ENCODE measurements at places on chromosomes 7 and 10.

DNA sequence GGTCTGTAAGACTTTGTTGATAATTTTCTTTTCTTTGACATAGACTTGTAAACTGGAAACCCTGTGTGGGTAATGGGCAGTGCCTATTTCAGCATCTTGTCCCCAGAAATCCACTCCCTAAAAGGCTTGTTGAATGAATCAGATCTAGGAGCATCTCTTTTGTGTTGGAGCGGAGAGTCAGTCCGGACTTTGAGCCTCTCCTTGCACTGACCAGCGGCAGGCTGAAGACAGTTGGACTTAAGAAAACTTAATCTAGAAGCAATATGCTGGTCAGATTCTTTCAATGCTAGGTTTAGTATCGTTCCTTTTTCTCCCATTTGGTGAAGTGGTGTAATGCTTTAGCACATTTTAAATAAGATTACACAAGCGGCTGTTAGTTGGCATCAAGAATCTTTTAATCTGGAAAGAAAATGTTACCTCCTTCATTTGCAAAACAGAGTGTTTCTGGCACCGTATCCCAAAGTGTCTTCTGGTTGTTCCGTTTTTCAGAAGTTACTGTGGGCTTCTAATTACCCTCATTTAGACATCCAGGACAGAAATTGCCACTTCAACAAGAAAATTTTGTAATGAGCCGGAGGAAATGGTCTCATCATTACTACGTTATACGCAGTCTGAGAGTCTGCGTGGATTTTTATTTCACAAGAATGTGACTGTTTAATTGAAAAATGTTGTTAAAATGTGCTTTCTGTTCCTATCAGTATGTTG lies 74.7 kb downstream of the CUX1 start:
- no peak for DNase-seq

DNA sequence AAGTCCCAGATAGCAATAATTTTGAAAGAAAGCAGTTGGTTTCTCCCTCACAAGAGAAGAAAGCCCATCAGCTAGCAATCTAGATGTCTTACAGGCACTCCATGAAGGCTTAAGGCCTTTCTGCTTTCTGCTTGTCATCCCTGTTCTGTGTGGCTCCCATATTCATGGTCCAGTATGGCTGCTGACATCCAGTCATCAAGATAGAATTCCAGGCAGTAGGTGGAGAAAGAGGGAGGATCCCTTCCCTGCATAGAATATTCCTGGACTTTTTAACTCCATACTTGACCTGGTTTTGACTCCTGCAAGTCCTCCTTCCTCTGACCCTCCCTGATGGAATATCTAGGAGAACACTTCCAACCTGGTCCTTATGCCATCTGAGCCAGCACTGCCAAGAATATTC lies 389.9 kb upstream of the AKR1E2 start:
- no peak for DNase-seq

DNA sequence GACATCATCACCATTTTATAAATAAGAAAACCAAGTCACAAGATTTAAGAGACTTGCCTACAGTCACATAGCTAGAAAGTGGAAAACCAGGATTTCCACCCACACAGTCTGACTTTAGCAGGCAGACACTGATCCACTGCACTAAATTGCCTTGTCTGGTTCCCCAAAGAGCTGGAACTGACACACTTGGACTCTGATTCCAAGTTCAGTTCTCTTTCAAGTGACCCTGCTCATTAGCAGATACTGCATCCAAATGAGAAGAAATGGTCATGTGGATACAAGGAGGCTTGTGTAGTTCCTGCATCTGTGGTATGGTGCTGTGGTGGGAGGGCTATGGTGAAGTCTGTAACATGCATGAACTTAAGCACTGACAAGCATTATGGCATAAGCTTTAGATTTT lies 180.1 kb upstream of the MKLN1 start:
- DNase-seq = no peak

DNA sequence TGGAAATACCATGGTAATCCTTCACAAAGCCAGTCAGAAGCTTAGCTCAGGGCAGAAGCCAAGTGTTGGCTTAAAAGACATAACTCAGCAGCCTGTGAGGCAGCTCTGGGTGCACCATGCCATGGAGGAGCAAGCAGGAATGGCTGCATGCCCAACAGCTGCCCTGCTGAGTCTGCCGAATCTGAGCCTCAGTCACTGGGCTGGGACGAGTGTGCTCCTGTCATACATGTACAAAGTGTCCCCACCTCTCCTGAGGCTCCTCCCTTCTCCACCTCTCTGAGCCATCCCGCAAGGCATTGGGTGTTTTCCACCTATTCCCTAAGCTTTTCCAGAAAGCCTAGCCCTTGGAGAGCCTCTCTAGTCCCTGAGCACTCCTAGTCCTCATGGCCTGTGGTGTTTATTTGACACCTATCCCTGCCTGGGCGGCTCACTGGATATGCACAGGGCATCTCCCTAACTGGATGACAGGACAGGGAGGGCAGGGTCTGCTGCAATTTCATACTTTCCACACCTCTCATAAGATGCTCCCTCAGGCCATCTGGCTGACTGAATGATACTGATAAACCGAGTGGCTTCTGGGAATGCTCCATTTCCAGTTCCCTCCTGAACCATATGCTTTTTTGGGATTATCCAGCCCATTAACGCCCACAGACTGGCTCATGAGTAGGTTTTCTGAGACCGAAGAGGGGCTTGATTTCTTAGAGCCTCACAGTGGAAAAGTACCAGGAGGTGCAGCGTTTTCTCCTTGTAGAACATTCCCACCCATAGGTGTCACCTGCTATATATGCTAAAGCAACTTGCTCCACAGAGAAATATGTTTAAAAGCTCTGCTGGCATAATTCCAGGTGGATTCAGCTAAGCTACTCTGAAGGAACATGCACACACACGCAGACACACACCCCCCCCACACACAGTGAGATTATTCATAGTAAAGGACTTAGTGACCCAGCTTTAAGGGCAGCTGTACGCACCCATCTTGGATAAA lies 199.3 kb downstream of the SNX10 start:
- DNase-seq = peak; percentile 70

GRCh38 chr7:101173752-101174244 lies 6.3 kb downstream of the NAT16 start:
- peak; percentile 68 for DNase-seq

- no peak for DNase-seq
Measured at GRCh38 chr10:104337521-104337984, 712 bp downstream of the ITPRIP start.

- no peak for DNase-seq
Measured at GRCh38 chr10:64468219-64468618, 947.0 kb downstream of the REEP3 start.

GRCh38 chr7:152553671-152554317 lies 118.0 kb upstream of the KMT2C start:
- DNase-seq = no peak

GRCh38 chr10:73931767-73932619 lies 21.1 kb downstream of the PLAU start:
- DNase-seq = no peak

GRCh38 chr10:25504306-25504705 lies 329.5 kb downstream of the GPR158 start:
- DNase-seq = no peak

GRCh38 chr7:43850348-43851116 lies 18.8 kb downstream of the MRPS24 start:
- DNase-seq = no peak

- no peak for DNase-seq
Measured at GRCh38 chr7:158595068-158595467, 7.4 kb upstream of the PTPRN2 start.

DNA sequence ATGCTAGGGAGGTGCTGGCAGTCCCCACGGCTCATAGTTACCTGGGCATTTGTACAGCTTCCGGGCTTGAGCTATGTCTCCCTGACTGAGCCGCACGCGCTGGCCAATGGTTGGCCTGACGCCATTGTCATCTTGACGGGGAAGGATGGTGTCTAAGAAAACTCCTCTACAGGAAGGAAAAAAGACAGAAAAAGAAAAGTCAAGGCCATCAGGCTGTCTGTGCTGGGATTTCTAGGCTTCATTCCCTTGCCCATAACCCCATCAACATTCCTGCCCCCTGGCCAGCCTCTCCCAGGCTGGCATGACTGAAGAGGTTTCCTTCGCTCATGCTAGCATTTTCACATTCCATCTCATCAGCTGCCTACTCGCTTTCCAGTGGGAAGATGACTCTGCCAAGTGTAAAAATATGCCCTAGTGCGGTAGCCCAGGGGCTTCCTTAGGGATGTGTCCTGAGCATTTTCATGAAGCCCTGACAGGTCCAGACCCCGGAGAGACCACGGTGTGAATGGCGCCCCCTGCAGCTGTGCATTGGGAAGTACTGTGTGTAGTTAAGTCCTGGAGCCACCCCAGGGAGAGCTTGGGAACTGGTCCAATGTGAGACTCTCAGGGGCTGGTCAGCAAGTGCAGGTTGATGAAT lies 54.5 kb upstream of the OPALIN start:
- DNase-seq = no peak

DNA sequence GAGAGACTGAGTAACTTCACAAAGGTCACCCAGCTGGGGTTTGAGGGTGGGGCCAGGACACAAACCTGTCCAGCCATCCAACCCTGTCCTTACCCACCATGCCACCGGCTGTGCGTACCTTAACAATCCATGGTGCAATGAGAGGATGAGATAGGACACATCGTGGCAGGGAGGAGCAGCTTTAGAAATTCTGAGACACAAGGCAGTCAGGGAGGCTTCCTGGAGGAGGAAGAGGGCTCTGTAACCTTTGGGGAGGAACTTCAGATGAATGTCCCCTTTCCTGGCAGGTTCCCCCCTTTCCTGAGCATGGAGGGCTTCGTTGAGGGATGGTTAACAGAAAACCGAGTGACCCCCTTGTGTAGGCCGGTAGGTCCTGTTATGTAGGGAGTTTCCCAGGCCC lies 35.6 kb upstream of the SLC29A3 start:
- DNase-seq = no peak

GRCh38 chr7:20559883-20560282 lies 55.6 kb upstream of the ABCB5 start:
- no peak for DNase-seq

- DNase-seq = no peak
Measured at GRCh38 chr7:11252705-11253272, 279.1 kb downstream of the PHF14 start.

DNA sequence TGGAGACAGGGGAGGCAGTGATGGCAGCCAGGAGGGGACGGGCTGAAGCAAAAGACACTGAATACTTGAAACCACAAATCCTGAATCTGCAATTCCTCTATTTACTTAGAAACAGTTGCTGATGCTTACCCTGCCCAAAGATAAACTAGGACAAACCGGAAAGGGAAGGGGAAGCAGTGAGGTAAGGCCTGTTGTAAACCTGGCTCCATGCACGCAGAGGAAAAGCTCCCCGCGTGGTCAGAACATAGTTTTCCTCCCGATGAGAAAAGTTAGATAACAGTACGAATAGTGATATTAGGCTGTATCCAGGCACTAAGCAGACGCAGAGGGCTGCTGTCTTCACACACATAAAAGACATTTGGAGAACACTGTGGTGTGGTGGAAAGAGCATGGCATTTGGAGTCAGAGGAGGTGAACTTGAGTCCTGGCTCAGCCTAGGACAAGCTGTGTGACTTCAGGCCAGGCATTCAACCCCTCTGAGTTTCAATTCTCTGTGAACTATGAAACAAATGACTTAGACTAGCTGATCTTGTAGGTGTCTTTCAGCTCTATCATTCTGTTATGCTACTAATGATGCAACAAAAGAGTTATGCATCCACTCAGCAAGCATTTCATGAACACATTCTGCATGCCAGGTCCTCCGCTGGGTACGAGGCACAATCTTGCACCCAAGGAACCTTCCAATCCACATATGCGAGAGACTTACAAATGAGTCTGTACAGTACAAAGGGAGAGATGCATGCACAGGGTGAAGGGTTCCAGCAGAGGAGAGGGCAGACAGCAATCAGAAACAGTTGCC lies 80.9 kb downstream of the SORBS1 start:
- no peak for DNase-seq

- DNase-seq = no peak
Measured at GRCh38 chr10:19283786-19284185, 235.2 kb downstream of the MALRD1 start.

DNA sequence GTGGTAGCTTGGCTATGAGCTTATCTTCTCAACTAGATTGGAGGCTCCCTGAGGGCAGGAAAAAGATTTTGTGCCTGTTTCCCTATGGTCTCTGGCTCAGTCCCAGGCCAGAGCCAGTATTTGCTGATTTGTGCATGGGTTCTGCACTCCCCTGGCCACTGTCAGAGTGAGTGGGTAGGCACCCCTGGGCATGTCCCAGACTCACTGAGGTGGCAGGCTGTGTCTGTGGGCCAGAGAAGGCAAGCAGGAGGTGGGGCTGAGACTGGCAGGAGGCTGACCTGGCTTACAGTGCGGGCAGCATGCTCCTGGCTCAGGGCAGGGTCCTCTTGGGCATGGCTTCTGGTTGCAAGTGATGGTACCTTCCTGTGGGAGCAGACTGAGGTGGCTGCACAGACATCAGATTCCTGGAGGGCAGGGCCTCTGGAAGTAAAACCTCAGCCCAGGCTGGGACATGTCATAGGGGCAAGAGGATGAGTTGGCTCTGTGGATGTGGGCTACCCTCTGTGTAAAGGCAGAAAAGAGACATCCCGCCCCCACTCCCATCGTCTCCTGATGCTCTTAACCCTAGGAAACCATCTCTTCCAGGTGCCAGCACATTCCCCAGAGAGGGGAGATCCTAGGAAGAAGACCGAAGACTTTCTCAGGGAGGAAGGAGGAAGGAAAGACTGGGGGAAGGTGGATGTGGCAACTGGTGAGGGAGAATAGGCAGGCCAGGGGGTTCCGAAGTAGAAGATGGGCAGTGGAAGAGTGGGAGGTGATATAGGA lies 4.3 kb downstream of the KCP start:
- no peak for DNase-seq

DNA sequence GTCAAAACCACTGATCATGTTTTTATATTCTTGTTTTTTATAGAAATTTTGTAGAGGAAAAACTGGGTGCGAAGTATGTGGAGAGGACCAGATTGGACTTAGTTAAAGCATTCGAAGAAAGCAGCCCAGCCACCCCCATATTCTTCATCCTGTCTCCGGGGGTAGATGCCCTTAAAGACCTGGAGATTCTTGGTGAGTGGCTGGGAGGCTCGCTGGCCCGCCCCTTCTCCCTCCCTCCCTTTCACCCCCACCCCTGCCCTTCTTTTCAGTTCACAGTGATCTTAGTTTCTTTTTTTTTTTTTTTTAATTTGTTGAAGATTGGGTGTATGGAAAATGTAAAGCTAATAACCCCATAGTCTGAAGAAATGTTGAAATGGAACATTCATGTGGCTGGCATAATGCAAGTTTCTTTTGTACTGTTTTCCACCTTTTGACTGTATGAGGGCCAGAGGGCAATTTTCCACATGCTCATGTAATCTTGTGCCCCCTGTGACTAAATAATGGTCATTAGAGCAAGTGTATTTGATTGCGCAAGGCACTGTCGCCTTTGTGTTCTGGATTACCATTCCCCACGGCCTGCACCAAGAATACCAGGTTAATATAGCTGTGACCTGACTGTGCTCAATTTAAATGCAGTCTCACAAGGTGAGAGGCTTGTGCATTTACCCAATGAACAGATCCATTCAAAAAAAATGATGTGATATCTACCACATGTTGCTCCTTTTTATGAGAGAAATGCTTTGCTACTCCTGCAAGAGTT lies 77.7 kb downstream of the CDCA7L start:
- DNase-seq = no peak

DNA sequence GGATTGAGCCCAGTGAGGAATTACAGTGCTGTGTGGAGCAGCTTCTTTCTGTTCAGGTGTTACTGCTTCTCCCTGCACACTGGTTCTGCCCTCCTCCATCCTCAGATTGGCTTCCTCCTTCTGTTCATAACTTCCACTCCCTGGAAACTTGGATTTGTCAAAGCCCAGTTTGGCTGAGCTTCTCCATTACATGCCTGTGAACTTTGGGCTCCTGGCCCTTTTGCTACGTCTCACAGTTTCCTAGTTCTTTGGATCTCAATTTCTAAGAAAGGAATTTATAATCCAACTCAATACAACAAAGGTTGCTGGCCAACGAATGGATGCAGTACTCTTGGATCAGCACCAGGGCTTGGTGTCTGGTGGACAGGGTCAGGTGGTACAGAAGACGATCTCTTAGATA lies 318.1 kb downstream of the RPS24 start:
- no peak for DNase-seq

Measured in D341Med (cell line).